Inflammatory macrophage (primary cell): ENCODE measurements at places on chromosomes 7 and 10.

DNA sequence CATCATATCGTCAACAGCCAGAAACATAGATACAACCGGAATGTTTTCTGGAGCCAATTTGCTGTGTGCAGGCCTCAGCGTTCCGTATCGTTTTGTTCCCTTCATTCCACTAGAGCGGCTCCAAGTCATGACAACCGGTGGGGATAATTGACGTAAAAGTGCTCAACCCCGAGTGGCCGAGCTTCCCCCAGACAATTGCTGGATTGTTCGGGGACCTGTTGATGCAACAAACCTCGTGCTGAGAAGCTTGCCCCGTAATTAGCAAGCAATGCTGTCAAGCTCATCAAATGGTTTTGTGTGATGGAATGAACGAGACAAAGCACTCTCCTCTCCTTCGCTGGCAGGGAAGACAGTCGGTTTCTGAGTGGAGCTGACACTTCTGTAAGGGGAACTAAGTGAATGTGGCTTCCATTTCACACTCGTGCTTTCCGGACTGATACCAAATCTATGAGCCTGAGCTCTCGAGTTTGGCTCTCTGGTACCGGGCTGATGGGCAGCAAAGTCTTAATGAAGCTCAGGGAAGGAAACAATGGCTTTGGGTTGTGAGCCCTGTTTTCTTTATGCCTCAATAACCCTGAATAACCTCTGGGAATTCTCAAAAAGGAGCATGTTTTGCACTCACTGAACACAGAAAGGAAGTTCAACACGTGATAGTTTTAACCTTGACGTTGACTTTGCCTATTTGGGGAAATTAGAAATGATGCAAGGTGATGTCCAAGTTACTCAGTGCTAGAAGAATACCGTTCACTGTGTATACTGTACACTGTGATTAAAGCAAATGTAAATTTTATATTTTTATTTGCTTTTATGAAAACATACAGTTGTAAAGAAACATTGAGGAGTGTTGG lies 220.5 kb downstream of the BAMBI start:
- peak; percentile 15 for DNase-seq

DNA sequence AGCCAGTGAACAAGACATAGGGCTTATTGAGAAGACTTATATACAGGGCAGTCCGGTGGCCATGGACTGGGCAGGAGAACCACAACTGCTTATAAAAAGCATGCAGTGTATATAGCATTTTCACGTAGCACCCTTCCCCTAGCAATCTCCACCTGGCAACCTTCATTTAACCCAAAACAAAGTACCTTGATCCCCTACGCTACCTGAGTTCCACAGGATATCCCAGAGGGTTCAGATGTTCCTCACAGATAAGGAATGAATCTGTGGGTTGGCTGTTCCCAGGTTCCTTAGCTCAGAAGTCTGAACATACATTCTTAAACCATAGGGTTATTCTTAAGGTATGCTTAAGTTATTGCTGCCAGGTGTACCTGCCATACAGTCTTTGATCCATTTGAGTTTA lies 22.0 kb upstream of the TNKS2 start:
- DNase-seq, result no peak

- no peak for DNase-seq
Measured at GRCh38 chr10:101783736-101784118, 481 bp upstream of the NPM3 start.

DNA sequence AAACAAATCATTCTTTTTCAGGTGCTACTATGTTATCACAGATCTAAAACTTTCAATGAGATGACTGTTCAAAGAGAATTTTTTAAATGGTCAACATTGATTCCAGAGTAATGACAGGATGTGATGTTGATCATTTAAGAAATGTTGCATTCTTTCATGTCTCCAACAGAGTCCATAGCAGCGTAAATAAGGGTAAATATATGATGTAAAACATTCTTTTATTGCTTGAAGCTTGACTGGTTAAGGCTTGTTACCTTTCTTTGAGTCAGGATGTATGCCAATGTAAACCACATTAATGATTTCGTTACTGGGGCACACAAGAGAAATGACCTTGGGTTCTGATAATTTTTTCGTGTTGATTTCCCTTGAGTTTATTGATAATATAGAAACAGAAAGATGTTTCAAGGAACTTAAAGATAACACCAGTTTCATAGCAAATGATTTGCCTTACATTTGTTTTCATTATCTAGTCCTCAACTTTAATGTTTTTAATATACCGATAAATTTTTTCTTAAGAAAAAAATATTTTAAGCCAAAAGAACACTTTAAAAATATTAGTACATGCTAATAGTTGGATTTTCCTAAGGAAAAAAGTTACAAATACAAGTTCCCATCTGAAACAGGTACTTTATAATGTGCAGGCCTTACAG lies 3.5 kb downstream of the STK17A start:
- DNase-seq, result no peak

DNA sequence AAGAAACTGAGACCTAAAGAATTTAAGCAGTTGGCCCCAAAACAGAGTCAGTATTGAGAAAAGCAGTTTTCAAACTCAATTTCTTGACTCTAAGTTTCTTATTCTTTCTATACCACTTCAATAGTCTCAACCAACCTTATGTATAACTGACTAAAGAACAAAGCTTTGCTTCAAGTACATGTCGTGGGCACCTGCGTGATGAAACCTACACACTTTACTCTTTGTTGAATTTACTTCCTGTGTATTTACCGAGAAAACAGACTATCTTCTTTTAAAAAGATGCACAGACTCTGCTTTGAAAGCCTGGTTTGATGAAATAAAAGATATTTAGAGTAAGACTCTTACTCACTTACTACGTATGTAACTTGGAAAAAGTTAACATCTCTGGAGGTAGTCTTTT lies 297.2 kb upstream of the CDC14C start:
- no peak for DNase-seq
